ENCODE measurements at places on chromosomes 2 and 18.

- DNase-seq, result no peak
Measured at GRCh38 chr2:1341404-1342120, 71.7 kb upstream of the TPO start.

- DNase-seq, result no peak
Measured at GRCh38 chr2:287911-288757, at the start of gene ALKAL2. Gene ALKAL2 (minus strand): TSS chr2:288091. CDS start chr2:287835, 256 bp downstream.

DNA sequence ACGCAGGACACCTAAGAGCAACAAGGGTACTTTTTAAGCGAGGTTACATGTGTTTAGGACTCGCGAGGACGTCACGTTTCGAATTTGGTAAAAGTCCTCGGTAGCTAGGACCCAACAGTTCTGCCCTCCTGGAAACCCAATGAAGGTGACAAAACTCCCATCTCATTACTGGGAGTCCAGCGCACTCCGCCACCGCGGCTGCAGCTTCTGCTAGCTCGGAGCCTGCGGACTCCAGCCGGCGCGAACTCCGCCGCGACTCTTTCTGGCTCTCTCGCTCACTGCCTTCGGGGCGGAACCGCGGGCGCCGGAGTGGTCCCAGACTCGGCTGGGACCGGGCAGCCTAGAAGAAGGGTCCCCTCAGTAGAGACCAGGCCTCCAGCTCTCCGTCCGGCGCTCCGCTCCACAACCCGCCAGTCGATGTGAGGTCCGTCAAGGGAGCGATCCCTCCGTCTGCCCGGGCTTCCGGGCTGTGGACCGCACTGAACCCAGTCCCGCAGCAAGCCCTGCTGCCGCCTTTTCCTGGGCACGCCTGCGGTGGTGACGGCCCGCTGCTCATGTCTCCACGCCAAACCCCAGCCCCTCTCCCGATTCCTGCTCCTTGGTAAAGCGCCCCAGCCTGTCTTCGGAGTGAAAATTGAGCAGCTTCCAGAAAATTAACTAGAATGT lies 3.0 kb upstream of the OSR1 start:
- DNase-seq, result no peak

GRCh38 chr2:113234721-113235346 lies 43.9 kb downstream of the PAX8 start:
- no peak for DNase-seq

GRCh38 chr2:128805237-128805636 lies 486.6 kb upstream of the HS6ST1 start:
- no peak for DNase-seq

GRCh38 chr2:73418343-73418742 lies 32.7 kb downstream of the ALMS1 start:
- no peak for DNase-seq

DNA sequence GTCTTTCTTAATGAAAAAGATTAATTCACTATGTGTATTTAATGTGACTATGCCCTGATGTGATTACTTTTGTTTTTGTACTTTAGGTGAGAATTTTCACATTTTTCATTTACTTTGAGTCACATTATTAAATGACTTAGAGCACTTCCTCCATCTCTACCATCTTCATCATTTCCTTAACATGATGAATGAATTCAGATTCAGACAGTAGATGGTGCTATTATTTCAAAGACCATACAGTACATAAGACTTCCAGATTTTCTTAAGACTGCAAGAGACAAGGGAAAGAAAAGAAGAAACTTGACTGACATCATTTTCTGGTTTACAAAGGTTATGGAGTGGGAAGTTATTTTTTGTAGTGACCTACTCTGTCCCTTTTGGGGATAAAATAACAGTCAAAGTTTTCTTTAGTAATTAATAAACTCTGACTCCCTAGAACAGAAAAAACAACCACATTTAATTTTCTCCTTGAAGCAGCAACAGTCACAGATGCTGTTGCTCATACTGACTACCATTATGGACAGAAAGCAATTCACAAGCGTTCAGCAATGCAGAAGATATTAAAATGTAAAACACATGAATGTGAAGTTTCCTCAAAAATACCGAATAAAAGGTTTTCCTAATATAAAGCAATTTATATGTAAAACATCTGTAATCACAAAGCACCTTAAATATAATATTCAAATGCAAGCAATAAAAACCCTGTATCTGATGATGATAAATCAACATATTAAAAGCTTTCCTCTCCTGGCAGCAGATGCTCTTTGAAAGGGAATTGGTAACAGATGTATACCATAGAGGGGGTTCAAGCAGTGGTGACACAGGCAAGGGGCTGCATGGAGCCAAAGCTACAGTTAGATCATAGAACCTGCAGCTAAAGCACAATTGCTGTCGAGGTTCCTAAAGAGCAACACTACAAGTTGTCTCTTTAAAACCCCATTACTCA lies 1010.9 kb upstream of the NXPH2 start:
- no peak for DNase-seq

DNA sequence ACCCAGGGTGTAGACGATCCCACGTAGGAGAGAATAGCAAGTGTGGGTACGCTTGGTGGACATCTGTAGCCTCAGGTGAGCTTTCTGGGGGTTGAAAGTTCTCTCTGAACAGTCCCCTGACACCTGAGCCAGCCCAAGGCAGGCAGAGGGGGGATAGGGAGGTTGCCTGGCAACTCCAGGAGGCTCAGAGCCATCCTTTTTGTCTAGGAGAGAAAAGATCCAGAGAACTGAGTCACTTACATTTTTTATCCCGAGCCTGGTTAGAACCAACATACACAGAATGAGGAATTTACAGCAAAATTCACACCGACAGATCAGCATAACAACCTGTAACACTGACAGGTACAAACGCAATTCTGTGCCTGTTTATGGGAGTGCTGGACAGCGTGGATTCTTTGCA lies 113.2 kb downstream of the SH3BP4 start:
- DNase-seq, result no peak

- DNase-seq, result no peak
Measured at GRCh38 chr2:232368311-232368731, 10.2 kb upstream of the ALPP start.

DNA sequence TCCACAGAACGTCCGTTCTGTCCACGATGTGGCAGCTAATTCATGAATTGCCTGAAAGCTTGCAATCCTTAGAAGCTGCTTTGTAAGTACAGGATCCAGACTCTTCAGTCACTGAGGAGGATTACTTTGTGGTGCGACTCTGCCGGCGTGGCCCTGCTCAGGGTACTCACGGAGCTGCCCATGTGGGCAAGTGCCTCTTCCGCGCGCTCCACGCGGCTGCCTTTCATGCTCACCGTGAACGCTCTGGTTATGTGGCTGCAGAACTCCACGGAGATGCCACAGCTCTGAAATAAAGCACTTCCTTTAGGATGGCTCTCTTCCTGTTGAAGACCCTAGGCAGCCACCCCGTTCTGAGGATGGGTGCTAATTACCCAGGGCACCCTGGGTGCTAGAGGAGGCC lies 31.0 kb downstream of the RMC1 start:
- DNase-seq, result no peak

DNA sequence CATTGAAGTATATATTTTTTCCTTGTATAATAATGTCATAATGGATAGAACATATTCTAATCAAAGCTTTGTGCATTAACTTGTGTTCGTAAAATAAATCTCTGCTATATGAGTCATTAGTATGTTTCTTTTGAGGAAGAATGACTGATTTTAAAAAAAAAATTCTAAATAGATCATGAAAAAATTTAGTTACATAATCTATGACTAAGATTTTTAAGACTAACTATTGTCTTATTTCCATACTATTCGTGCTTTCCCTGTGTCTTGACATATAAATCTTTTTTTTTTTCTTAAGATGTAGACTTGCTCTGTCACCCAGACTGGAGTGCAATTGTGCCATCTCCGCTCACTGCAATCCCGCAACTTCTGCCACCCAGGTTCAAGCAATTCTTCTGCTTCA lies 226.1 kb downstream of the DSEL start:
- no peak for DNase-seq

DNA sequence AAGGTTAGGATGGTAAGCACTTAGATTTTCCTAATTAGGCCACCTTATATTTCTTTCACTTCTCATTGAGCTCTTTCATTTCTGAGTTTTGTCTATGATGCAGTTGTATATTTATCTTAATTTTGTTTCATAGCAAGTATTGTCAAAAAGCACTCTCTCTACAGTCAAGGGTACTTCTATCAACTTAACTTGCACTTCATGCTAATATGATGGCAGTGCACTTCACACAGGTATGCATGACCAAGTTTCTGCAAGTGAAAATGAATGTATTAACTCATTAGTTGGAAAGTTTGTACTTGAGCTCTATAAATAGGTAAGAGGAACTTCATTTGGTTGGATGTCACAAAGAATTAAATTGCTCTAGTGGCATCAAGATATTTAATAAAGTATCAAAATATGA lies 51.5 kb upstream of the CDH19 start:
- no peak for DNase-seq

DNA sequence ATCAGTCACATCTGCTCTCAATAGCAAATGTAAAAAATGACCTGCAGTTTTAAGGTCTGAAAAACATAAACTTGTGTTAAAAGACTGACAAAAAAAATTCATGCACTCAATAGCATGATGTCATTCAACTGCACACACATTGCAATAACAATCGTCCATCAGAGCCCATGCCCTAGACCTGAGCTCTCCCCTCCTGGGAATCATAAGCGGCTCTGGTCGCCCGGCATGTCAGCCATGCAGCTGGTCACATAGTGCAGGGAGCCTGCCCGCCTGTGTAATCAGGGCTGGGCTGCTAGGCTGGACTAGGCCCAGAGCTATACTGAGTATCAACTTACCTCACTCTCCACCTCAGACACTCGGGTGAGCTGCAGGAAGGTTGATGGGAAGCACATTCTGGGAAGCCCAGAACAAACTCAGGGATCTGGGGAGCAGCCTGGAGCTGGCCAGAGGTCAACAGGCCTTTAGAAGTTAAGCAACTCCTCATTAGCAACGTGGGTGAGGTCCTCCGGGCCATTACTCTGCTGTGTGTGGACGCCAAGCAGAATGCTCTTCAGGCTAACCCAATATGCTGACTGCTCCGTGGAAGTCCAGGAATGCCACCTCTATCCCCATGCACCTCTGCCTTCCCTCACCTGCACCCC lies 165.5 kb downstream of the TTC32 start:
- DNase-seq, result no peak

DNA sequence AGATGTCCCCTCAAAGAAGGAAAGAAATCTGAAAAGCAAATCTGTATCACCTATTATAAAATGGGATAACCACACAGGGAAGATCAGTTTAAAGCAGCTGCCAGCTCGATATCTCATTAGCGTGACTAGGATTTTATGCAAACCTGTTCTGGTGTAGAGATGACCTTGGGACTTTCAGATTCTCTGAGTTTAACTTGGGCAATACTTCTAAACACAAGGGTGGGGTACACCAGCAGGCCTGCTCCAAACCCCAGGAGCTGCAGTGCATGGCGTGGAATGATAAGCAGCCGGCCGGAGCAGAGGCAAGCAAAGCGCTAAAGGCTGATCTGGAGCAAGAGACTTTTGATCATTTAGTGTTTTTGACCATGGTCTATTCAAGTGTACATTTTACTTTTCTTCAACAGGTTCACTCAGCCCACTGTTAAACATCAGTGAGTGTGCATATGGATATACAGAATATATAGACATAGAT lies 4.7 kb downstream of the SERTAD2 start:
- DNase-seq, result no peak

DNA sequence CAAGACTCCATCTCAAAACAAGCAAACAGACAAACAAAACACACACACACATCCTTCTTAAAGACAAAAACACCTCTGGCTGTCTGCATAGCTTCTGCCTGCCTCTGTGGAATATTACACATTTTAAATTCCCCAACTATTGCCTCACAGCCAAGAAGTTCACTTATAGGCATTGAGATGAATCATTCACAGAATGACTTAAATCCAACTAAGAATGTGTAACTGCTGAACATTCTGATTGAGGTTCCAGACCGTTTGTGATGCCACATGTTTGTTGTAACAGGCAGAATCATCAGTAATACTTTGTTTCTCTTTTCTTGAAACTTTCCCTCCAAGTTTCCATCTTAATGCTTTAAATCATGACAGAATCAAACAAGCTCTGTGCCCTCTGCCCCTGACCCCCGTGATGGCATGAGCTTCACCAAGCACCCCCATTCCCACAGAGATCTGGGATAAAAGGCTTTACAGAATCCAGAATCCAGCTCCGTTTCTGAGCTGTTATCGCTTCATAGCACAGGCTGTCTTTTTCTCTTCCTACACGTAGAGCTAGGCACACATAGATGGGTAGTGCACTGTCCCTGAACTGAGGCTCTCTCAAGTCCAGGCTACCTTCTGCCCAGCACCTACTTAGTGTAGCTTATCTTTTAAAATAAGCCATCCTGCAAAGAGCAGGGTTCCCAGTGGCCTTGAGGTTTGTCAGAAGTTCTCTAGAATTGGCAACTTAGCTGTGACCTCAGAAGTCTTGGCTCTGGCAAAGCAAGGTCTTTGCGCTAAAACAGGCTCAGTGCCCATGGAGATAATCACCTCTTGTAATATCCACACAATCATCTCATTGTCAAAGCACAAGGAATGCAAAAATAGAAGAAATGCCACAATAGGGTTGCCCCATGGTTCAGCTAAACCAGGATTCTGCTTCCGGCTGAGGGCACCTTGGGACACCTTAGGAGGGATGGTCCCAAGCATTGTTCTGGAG lies 32.9 kb downstream of the EPAS1 start:
- no peak for DNase-seq

DNA sequence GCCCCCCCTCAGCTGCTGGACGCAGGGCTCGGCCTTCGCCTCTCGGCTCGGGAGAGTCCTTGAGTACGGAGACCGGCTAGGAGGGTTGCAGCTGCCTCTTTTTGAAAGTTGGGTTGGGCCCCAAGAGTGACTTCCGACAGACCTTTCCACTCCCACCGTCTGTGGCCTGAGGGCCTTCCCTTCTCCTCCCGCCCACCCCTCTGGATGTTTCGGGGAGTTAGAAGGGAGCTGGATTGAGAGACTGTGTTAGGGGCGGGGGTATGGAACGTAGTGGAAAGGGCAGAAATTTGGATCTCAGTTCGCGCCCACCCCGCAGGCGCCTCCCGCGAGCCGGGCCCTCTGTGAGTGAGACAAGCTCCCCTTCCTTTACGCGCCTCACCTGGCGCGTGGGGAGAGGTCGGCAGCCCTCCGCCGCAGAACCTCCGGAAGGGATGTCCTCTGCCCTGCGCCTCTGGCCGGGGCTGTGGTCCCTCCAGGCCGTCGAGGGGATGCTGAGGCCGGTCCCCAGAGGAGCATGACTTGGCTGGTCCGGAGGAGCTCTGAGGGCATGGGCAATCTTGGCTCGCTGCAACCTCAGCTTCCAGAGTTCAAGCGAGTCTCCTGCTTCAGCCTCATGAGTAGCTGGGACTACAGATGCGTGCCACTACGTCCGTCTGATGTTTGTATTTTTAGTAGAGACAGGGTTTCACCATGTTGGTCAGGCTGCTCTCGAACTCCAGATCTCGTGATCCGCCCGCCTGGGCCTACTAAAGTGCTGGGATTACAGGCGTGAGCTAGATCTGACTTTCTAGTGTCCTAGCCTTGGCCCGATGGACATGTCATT lies 15.9 kb downstream of the C2orf74 start:
- peak; percentile 39 for DNase-seq

- no peak for DNase-seq
Measured at GRCh38 chr18:58807766-58808165, 56.9 kb upstream of the ZNF532 start.

DNA sequence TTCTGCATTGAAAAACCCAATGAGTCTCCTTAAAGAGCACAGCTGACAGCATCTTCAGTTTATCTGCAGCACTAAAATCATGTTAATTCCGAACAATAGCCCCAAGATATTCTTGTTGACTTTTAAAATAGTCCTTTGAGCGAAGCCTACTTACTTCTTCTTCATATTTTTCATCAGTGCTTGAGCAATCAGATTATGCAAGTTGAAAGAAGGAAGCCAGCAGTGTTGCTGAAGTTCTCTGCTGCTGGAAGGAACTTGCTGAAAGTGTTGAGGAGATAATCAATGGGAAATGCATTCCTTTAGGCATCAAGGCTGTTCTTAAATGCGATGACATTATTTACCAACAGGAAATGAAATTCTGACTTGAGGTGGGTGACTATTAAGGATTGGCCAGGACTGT lies 105.9 kb upstream of the SNTG2 start:
- no peak for DNase-seq
